Articular chondrocyte of knee joint (primary cell): ENCODE measurements at places on chromosomes 2 and 18. TPM values are rescaled to one million over a fixed set of nuclear protein-coding genes. Genes with fewer than 3 reads are reported as not detected.

Gene USP34
- total RNA-seq: 136 and 142 TPM in 2 replicates

Gene UPP2
- 0.11 and 0.13 TPM in 2 replicates for total RNA-seq

Gene TMEM200C
- total RNA-seq: under 0.01 TPM in 1 of 2 replicates, not detected in the other

Gene POTEI
- not detected in 2 replicates for total RNA-seq

Gene SLC9A4
- total RNA-seq: not detected in 2 replicates

Gene PLEK
- total RNA-seq: 0.13 and 0.32 TPM in 2 replicates

Gene CCDC85A
- total RNA-seq: 0.78 and 2.1 TPM in 2 replicates

Gene SFT2D3
- 5.2 and 6.0 TPM in 2 replicates for total RNA-seq

Gene COLEC11
- total RNA-seq: 0.32 TPM in 1 of 2 replicates, not detected in the other

Gene LIMS4
- total RNA-seq: 0.76 TPM in 1 of 2 replicates, not detected in the other
